ENCODE measurements at places on chromosomes 16 and 17.

GRCh38 chr17:73118139-73118538, 25.7 kb upstream of the SLC39A11 start:
- DNase-seq = no peak

DNA sequence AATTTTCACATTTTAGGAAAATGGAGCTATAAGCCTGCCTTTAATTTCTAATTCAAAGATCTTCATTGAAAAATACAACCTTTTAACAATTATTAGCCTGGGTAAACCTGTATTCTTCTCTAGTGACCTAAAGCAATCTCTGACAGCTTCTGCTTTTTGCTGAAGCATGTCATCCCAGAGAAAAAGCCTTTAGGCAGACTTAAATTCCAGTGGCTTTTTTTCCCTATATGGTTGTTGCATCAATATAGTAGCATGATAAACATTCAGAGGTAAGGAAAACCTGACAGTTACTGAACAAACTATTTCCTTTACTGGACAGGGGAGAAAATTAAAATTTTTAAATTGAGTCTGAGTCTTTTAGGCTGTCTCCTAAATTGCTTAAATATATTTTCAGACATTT, 7.8 kb upstream of the EVI2A start:
- no peak for DNase-seq

- DNase-seq = no peak
Observed at GRCh38 chr16:57027067-57027466, 37.7 kb downstream of the NLRC5 start.

DNA sequence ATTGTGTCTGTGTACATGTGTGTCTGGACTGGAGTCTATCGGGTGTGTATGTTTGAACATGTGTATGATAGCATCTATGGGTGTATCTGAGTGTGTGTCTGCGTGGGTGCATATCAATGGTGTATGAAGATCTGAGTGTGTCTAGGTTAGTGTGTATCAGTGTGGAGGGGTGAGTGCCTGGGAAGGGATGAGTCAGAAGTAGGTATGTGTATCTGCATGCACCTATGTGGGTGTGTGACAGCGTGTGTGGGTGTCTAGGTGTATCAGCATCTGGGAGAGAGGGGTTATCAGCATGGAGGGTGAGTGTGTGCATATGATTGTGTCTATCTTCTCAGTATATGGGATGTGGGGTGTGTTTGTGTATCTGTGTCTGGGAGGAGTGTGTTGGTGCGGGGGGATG, 58.2 kb upstream of the LHX1 start:
- DNase-seq = no peak

DNA sequence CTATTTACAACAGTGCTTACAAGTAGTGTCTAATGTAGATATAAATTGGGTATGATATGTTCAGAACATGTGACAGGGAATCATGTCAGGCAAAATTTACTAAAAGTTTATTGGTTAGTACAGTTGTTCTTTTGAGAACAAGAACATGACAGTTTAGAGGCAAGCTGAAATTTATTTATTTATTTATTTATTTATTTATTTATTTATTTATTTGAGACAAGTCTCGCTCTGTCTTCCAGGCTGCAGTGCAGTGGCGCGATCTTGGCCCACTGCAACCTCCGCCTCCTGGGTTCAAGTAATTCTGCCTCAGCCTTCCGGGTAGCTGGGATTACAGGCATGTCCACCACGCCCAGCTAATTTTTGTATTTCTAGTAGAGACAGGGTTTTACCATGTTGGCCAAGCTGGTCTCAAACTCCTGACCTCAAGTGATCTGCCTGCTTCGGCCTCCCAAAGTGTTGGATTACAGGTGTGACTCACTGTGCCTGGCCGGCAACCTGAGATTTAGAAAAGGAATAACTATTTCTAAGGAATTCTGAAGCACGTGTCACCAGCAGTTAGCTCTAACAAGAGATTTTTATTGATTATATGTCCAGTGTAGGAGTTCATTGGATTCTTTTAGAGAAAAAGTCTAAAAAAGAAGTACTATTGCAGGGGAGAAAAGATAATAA, 24.9 kb downstream of the MRTFB start:
- DNase-seq = no peak

DNA sequence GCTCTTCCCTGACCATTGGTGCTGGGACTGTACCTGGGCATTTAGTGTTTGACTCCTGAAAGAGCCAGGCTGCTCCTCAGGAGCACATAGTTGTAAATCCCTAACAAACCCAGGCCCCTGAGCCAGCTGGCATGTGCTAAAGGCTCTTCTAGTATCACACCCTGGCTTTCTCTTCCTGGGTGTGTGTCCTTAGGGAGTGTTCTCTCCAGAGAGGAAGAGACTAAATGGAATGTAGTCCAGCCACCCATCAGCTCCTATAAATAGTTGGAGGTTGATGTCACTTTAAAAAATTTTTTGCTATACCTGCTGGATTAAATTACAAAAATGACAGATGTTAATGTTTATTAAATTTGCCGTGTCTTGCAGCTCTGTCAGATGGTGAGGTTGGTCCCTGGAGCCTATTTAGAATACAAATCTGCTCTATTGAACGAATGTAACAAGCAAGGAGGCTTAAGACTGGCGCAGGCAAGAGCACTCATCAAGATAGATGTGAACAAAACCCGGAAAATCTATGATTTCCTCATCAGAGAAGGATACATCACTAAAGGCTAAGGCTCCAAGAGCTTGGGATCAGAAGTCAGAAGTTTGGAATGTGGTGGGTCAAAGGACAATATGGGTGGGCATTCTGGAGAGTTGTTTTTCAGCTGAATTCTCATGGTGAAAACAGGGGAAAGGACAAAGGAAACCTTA, 13.1 kb upstream of the DUSP14 start:
- DNase-seq = no peak

DNA sequence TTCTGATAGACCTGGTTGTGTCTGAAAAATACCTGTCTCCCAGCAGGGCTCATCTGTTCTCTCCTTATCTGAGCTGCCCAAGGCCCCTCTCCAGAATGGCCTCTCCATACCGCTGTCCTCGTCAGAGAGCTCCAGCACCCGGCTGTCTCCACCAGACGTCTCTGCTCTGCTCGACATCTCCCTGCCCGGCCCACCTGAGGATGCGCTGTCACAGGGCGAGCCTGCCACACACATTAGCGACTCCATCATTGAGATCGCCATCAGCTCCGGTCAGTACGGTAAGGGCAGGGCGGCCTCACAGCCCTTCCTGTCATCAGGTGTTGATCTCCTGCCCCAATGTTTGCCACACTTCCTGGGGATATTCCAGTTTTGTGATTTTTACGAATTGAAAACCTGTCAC, 10.2 kb upstream of the JPT2 start:
- DNase-seq = no peak

GRCh38 chr17:31433091-31433790, 41.8 kb downstream of the RAB11FIP4 start:
- DNase-seq = no peak

- DNase-seq = no peak
Observed at GRCh38 chr16:17266608-17267313, 204.0 kb downstream of the XYLT1 start.

DNA sequence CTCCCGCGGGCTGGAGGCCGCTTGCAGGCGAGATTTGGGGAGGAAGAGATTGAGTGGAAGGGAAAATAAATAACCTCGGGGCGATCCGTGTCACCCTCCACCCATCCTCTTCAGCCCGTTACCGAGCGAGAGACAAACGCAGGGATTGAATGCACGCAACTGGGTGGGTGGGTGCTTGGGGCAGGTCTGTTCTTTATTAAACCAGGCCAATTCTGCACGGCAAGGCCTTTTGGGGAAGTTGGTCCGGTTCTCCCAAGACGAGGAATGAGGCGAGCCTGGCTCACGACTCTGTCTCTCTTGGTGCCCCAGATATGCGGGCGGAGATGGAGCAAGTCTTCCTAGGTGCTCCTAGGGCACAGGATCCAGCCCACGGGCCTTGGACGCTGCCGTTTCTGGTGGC, 396 bp upstream of the HOXB7 start:
- no peak for DNase-seq

GRCh38 chr17:82528484-82529265, 9.1 kb downstream of the FOXK2 start:
- DNase-seq = no peak

GRCh38 chr17:81488276-81488860, 24.2 kb downstream of the ACTG1 start:
- DNase-seq = no peak

All from NCI-H1105 (cell line).